Activated CD4-positive, alpha-beta T cell treated with anti-CD3 and anti-CD28 coated beads for 36 hours (primary cell): ENCODE measurements at places on chromosomes 6 and 20. TPM values are rescaled to one million over a fixed set of nuclear protein-coding genes. Genes with fewer than 3 reads are reported as not detected.
A peak's percentile ranks its signal among the peaks of the same experiment; 100 is the strongest.

ULBP3 gene
- 0.46 TPM for total RNA-seq

MRPL14 gene
- 43.3 TPM for total RNA-seq

FBXO5 gene
- total RNA-seq = 48.7 TPM

CD24 gene
- total RNA-seq = not detected

GLP1R gene
- total RNA-seq = 0.70 TPM

ISM1 gene
- total RNA-seq = 0.48 TPM

GRCh38 chr20:53996584-53997486 is 73.6 kb downstream of the BCAS1 start:
- no peak overlapping the region for H3K4me3 ChIP-seq
- no peak overlapping the region for H3K27ac ChIP-seq
- H3K27me3 ChIP-seq = peaks cover 17% of the 10 kb centered on the region
- no peaks in the 10 kb centered on the region for H3K4me1 ChIP-seq
- no peak for DNase-seq

- no peak for DNase-seq
- H3K27me3 ChIP-seq = peaks cover 8% of the 10 kb centered on the region
- no peaks in the 10 kb centered on the region for H3K4me1 ChIP-seq
- H3K27ac ChIP-seq = no peak overlapping the region
These were observed 41.0 kb downstream of the VGLL2 start for GRCh38 chr6:117306227-117306790.

DNA sequence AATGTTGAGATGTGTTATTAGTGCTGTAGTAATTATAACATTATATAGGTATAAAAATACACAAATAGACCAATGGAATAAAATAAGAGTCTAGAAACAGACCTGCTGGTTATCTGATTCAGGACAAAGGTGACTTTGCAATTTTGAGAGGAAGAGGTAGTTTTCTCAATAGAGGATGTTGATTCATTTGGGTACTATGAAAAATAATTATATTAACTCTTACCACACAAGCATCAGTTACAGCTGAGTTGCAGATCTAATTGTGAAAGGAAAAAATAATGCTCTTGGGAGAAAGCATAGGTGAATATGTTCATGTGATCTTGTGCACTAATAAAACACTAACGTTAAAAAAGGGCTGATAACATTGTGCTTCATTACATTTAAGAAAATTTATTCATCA is 103.0 kb downstream of the BCKDHB start:
- H3K27me3 ChIP-seq = no peaks in the 10 kb centered on the region
- no peak overlapping the region for H3K4me3 ChIP-seq
- H3K36me3 ChIP-seq = peaks cover 2% of the 10 kb centered on the region
- H3K27ac ChIP-seq = no peak overlapping the region
- peaks cover 5% of the 10 kb centered on the region for H3K4me1 ChIP-seq

DNA sequence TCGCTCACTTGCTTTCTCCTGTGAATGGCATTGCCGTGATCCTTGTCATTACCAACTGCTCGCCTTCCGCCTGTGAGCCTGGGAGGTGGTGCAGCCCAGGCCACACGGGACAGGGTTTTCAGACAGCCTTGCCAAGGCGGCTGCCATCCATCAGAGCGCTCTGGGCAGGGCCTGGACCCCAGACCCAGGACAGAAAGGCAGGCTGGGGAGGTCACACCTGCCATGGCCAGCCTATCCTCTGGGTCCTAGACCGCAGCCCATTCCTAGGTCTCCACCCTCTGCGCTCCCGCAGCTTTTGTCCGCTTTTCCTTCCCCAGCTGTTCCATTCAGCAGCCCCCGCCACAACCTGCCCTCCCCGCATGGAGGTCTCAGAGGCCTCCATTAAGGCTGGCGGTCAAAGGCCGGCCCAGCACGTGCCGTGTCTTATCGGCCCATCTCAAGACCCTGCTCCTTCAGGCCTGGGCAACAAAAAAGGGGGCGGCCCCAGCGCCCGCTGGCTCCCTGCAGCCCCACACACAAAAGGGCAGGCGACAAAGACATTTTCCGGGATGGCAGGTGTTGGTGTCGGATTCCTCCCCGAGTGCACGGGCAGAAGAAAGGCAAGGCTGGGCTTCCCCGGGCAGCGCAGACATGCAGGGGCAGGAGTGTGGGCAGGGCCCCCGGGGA is 28.1 kb downstream of the INSM1 start:
- no peaks in the 10 kb centered on the region for H3K4me1 ChIP-seq
- no peaks in the 10 kb centered on the region for H3K27me3 ChIP-seq
- H3K27ac ChIP-seq = no peak overlapping the region
- no peak for DNase-seq
- peaks cover 10% of the 10 kb centered on the region for H3K36me3 ChIP-seq

- H3K27ac ChIP-seq = peak overlapping the region; percentile 86
- H3K27me3 ChIP-seq = no peaks in the 10 kb centered on the region
- no peak overlapping the region for H3K4me3 ChIP-seq
- H3K36me3 ChIP-seq = no peaks in the 10 kb centered on the region
- no peak for DNase-seq
- H3K4me1 ChIP-seq = peaks cover 46% of the 10 kb centered on the region
These were observed 142.6 kb upstream of the ZNF217 start for GRCh38 chr20:53736122-53736756.

DNA sequence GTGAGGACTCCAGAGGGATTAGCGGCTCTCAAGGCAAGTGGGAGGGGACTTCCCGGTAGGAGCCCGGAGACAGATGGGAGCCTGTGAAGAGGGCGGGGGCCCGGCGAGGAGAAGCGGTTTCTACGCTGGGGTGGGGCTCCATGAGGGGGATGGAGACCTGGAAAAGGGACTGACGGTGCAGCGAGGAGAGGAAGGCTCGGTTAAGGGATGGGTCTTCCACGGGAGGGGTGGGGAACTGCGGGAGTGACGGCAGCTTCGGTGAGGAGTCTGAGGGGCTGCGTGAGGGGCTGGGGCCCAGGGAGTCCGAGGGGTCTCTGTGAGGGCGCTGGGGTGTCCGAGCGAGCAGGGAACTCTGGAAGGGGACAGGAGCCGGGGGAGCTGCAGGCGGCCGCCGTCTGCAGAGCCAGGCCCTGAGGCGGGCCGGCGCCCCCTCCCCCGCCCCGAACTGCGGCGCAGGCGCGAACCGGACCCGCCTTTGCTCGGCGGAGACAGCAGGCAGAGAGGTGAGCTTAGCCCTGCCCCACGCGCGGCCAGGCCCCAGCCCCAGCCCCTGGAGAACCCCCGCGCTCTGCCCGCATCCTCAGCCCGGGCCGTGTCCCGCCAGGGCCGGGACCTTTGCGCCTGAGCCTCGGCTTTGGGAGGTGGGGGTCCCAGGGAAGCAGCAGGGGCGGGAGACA is at the start of gene NRSN2:
NRSN2 (plus strand) TSS at position 472 of the 677 bp plus-strand sequence. CDS start 2,533 bp downstream, outside the sequence.
- DNase-seq = peak; percentile 64
- H3K4me3 ChIP-seq = peak within 1 kb of the TSS; percentile 82
- no peaks in the 10 kb centered on the region for H3K27me3 ChIP-seq
- H3K4me1 ChIP-seq = peaks cover 10% of the 10 kb centered on the region
- no peak within 1 kb of the TSS for H3K27ac ChIP-seq
- peaks cover 5% of the 10 kb centered on the region for H3K36me3 ChIP-seq

DNA sequence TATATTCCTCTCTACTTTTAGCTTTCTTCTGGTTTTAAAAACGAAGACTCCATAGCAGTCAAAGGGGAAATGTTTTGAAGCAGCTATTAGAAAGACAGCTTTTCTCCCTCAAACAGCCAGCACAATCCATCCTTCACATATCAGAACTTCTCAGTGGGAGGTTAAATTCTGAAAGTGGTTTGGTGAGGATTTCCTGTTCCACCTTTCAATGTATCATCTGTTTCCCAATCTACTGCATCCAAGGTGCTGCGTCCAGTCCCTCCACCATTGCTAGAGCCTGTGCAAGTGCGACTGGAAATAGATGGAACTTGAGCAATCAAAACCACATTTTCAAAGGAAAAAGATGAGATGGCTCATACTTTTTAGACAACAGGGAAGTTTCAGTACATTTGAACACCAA is 508.3 kb upstream of the ARID1B start:
- H3K36me3 ChIP-seq = peaks cover 5% of the 10 kb centered on the region
- H3K4me3 ChIP-seq = peak overlapping the region; percentile 26
- no peak overlapping the region for H3K27ac ChIP-seq

- peak; percentile 37 for DNase-seq
- H3K4me1 ChIP-seq = peaks cover 25% of the 10 kb centered on the region
These were observed 10.6 kb downstream of the ARMH2 start for GRCh38 chr6:24788031-24788665.

- DNase-seq = no peak
- H3K4me3 ChIP-seq = no peak overlapping the region
- H3K27me3 ChIP-seq = peaks cover 14% of the 10 kb centered on the region
These were observed 48.8 kb downstream of the LAMA4 start for GRCh38 chr6:112205427-112206109.

DNA sequence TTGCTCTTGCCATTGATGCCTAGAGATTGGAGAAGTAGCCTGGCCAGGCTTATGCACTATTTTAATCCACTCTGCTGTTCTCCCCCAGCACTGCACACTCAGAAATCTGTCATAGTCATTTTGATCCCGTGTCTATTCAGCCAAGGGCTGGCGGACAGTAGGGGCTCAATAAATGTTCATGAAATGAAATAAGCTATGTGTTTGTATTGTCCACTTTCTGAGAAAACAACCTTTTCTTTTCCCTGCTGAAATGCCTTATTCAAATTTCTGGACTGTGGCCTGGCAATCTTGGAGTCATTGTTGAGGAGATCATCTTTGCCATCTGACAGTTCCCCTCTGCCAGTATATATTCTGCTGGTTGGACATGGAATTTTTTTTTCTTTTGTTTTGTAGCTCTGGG is 550.4 kb upstream of the MAP3K7 start:
- peaks cover 3% of the 10 kb centered on the region for H3K27me3 ChIP-seq
- no peak overlapping the region for H3K4me3 ChIP-seq
- H3K4me1 ChIP-seq = no peaks in the 10 kb centered on the region
- H3K27ac ChIP-seq = no peak overlapping the region

DNA sequence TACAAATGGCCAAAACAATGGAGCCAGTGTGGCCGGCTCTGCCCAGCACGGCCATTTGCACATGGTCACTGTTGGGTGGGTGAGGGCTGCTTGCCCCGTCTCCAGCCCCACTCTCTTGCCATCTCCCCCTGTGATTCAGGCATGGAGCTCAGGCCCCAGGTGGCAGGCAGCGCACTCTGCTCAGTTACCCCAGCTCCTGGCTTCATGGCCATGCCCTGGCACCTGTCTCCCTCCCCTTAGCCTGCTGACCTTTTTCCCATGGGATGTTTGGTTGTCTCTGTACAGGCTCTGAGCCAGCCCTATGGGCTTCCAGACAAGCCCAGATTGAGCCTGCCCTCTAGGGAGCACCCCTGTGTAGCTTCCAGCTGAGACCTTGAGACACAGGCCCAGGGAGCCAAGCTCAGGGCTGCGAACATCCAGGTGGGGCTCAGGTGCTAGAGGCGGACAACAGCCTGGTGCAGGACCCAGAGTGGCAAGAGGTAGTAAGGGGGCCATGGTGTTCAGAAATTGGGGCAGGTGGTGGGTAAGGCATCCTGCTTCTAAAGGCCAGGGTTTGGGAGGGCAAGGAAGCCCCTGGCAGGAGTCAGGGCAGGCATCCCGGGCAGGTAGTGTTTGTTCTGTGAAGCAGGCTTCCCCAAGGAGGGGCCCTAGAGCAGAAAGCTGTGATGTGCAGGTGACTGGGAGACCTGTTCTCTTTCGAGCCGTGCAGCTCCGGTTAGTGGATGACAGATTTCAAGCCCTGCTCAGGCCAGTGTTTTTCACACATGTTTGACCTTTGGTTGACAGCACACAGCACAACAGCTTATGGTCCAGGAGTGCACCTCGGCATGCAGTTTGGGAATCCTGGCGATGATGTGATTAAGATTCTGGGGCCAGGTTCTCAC is 17.7 kb downstream of the SYNJ2 start:
- no peak overlapping the region for H3K4me3 ChIP-seq
- H3K36me3 ChIP-seq = peaks cover 17% of the 10 kb centered on the region
- H3K4me1 ChIP-seq = peaks cover 49% of the 10 kb centered on the region
- H3K27me3 ChIP-seq = no peaks in the 10 kb centered on the region
- no peak overlapping the region for H3K27ac ChIP-seq

DNA sequence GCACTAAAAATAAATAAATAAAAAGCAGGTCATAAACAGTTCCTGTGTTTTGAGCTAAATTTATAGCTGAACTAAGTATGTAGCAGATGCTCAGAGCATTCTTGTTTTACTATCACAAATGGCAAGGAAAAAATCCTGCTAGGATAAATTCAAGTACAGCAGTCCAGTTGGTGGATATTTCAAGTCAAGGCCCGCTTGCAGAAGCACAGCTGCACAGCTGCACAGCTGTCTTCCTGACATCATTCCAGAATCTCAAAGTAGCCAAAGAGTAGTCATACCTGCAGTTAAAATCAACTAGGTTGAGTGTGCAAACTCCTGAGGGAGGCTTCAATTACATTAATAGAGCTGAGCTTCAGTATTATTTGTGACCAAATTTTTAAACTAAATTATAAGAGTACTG is 297.7 kb upstream of the MANEA start:
- no peak overlapping the region for H3K27ac ChIP-seq
- H3K36me3 ChIP-seq = no peaks in the 10 kb centered on the region
- no peak for DNase-seq

DNA sequence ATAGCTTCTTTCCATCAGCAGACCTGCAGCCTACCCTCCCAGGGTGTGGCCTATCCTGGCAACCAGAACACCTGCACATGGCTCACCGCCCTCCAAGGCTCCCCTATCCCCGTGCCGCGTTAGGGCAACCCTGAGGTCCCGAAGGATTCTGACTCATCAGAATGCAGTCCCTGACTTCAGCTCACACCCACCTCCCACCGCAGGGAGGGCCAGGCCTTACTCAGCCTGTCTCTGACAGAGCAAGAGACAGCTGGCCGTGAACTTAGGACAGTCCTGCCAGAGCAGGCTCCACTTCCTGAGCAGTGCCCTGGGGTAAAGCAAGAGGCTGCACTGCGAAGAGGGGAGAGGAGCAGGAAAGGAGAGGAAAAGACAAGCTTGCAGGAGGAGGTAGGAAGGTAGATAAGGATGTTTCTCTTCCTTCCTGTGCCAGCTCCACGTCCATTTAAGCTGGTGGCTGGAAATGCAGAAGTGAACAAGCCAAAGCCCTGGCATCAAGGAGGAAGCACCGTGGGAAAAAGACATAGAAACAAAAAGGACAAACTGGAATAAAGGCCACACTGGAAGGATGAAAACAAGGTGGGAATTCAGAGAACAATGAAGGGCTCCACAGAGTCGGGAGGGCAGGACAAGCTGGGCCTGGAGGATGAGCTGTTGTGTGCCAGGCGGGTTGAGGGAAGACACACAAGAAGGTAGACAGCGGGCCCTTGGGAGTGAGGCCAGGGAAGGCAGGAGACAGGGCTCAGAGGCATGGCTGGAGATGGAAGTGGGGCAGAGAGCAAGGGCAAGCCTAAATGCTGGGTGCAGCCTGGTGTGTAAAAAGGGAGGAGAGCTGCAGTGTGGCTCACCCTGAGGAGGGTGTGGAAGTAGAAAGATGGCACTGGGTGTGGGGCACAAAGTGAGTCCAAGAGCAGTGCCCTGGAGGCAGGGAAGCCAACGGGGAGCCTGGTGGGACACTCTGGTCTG is 102.7 kb downstream of the SLC23A2 start:
- H3K27me3 ChIP-seq = no peaks in the 10 kb centered on the region
- H3K36me3 ChIP-seq = peaks cover 12% of the 10 kb centered on the region
- H3K27ac ChIP-seq = no peak overlapping the region
- no peak overlapping the region for H3K4me3 ChIP-seq
- no peaks in the 10 kb centered on the region for H3K4me1 ChIP-seq

GRCh38 chr6:156699017-156699421 is 78.2 kb upstream of the ARID1B start:
- H3K27ac ChIP-seq = no peak overlapping the region
- H3K27me3 ChIP-seq = peaks cover 9% of the 10 kb centered on the region
- no peak overlapping the region for H3K4me3 ChIP-seq
- H3K4me1 ChIP-seq = peaks cover 26% of the 10 kb centered on the region
- H3K36me3 ChIP-seq = no peaks in the 10 kb centered on the region
